MV-4-11 (cell line): ENCODE measurements at places on chromosomes 6 and 20.

- no peak for DNase-seq
Observed at GRCh38 chr20:19603376-19603750, 154.7 kb upstream of the RIN2 start.

DNA sequence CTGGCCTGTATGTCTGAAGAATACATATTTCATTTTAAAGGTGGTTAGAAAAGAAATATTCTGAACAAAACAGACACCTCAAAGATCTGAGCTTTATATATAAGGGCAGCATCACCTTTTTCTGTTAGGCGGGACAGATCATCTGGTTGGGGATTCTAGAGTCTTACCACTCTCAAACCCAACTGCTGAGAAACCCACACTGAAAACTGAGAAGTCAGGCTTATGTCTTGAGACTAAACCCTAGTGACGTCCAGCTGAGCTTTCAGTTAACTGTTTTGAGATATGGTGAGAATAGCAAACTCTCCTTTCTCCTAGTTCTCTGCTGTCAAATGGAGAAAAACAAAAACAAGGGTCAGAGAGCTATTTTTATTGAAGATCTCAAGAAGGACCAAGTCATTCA, 63.7 kb upstream of the CCN6 start:
- no peak for DNase-seq

- no peak for DNase-seq
Observed at GRCh38 chr6:9332241-9332780, 897.0 kb upstream of the SLC35B3 start.

DNA sequence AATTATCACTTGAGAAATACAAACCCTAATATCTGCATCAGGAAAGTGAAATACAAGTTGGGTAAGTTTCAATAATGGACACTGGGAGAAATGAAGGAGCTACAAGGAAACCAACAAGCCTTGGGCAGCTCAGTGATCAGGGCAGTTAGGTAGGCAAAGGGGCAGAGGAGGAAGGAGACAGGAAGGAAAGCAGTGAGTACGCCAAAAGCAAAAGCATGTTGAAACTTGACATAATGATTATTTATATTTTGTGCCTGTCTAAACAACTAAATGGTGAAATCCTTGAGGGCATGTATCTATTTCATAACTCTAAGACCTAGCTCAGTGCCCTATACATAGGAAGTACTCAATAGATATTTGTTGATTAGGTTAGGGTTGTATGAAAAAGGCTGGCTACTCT, 23.3 kb downstream of the PXT1 start:
- DNase-seq: peak; percentile 25

- DNase-seq: no peak
Observed at GRCh38 chr20:53655625-53656292, 62.1 kb upstream of the ZNF217 start.

DNA sequence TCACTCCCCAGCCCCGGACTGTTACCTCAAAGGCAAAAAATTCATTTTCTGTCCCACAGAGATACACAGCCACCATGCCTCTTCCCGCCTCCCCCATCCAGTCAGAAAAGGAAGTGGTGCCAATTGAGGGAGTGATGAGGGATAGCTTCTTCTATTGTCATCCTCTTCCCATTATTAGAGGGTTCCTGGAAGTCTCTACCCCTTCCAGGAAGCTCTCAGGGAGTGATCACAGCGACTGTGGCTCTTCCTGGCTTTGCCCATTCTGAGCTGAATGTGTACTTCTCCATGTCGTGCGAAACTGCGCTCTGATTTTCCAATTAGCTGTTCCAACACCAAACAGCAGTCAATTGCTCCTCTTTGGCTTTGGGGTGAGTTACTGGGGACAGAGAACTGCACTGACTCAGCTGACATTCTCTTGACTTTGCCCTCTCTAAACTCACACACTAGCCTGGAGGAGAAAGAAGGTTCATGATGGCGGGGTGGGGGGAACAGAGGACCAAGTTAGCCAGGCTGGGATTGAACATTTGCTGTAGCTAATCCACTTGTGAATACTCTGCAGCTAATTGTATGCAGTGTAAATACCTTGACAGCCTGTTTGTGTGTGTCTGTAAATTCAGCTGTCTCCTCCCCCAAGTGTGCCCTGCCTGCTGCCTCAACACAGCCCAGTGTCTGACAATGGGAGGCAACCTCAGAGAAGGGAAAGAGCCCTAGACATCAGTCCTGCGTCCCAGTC, 2.4 kb upstream of the MDGA1 start:
- peak; percentile 24 for DNase-seq

DNA sequence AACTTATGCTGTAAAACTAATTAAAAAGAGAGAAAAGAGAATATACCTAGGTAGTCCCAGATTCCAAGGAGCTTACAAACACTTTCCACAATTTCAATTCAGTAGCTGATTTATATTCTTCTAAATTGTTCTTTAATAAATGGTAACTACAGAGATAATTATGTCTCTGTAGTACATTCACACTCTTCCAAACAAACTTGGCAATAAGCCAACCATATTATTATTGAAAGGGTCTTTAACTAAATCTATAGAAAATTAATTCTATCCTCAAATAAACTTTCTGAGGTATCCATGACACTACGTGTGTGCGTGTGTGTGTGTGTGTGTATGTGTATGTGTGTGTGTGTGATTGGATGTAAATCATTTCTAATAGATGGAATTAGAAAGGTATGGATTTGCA, 217.4 kb upstream of the EYS start:
- DNase-seq: no peak

DNA sequence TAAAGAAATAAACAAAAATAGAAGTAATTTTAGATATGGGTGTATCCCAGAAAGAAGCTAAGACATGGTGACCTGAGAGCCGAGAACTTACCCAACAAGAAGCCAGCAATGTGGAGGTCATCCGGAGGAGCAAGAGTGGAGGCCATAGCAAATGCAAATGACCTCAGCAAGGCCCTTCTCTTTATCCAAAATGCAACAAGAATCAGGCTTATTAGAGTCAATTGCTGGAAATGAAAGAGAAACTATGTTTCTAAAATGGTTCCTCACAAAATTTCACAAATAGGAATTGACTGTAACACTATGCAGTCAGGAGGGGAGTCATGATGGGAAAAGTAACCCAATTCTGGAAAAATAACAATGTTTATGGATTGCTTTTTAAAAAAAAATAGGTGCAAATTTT, 90.4 kb downstream of the TNFAIP3 start:
- DNase-seq: peak; percentile 15

DNA sequence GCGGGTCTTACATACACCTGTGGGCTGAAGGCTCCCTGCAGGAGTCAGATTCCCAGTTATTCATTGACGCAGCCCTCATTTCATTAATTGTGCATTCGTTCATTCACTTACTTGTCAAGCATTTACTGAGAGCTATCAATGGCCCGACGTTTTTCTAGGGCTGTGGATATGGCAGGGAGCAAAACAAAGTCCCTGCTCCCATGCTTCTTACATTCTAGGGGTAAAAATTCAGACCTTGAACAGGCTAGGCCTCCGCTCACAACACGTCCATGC, 369 bp upstream of the NSFL1C start:
- DNase-seq: no peak

DNA sequence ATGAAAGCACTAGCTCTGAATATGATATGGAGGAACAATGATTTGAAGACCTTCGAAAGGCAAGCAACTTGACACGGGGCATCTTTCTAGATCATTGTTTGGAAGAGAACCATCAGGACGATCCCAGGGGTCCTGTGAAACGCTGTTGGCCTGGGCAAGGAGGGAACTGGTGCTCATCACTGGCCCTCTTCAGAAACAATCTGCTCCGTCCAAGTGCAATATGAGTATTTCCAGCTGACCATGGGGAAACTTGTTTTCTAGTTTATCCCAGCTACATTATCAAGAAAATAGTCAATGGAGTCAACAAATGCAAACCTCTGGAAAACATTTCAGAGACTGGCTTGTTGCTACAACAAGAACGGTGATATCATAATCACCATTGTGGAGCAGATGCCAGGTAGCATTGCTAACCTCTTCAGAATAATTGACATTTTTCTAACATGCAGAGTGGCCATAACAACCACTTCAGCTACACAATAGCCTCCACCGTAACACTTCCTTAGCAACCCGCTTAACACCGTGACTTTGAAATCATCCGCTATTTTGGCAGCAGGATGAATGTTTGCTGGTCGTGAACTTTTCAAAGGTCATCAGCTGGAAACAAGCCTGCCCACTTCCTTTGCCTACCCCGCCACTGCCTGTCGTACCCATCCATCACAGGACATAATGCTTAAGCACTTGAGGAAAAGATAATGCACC, 112.0 kb upstream of the PDE10A start:
- peak; percentile 83 for DNase-seq

GRCh38 chr6:9412951-9413559, 977.7 kb upstream of the SLC35B3 start:
- peak; percentile 24 for DNase-seq

- peak; percentile 52 for DNase-seq
Observed at GRCh38 chr6:92777146-92777740, 642.1 kb downstream of the EPHA7 start.

GRCh38 chr20:38791291-38791690, 14.2 kb upstream of the PPP1R16B start:
- no peak for DNase-seq

GRCh38 chr6:160015778-160016684, 47.1 kb downstream of the IGF2R start:
- DNase-seq: peak; percentile 61

DNA sequence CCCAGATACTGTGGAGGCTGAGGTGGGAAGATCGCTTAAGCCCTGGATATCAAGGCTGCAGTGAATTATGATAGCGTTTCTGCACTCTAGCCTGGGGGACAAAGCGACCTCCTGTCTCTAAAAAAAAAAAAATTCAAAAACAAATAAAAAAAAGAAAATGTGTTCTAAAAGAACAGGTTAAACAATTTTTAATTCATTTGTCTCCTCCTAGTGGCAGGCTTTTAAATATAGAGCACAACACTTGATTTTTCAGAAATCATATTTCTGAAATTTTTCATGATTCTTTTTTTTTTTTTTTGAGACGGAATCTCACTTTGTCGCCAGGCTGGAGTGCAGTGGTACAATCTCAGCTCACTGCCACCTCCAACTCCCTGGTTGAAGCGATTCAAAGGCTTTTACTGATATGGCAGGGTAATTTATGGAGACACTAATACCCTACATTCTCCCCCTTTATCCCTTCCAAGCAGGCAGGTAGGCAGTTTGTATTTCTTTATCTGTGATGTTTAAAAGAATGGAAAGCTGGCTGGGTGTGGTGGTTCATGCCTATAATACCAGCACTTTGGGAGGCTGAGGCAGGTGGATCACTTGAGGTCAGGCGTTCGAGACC, 8.7 kb upstream of the GTF3C6 start:
- DNase-seq: peak; percentile 49

GRCh38 chr6:154056536-154056935, 17.5 kb downstream of the OPRM1 start:
- DNase-seq: no peak

DNA sequence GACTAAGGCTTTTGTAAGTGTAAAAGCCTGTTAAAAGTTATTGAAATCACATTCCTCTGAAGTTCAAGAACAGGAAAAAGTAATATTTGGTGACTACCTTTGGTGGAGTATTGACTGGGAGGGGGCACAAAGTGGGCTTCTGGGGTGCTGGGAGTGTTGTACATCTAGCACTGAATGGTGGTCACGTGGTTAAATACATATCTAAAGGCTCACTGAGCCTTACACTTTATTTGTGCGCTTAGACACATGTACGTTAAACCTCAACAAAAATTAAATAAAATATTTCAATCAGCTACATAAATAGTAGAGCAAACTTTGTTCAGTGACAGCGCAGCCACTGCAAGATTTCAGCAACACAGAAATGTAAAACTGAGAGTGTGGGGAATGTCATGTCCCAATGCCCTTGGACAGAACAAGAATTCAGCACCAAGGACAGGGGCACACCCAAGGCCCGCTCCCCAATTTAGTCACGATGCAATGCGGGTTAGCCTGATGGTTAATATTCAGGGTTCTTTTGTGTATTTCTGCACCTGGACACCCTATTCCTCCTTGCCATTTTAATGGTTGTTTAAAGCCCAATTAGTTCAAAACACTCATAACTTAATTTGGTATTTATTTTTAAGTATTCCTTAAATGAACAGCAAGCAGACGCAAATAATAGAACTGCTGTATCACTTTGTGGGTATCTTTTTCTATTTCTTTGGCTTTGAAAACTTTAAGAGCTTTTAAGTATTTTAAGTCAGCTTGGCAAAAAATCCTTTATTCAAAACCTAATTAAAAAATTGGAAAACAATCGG, 37.4 kb downstream of the ANGPT4 start:
- peak; percentile 11 for DNase-seq

GRCh38 chr6:167475947-167476346, 151.1 kb downstream of the TTLL2 start:
- DNase-seq: no peak

DNA sequence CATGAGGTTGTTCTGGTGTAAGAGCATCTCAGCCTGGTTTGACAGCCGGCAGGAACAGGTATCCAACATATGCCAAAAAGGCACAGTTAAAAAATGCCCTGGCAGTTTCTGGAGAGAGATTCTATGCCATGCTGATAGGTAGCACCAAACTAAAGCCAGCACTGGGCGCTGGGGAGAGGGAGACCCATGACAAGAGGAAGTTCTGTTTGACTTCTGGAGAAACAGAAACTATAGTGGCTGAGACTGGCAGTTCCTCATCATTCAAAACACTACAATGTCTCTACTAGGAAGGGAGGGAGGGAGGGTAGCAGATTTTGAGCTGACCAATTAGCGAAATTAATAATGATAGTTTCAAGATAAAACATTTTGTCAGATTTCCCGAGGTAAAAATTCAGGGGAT, 174.1 kb downstream of the ADAT2 start:
- DNase-seq: peak; percentile 66

DNA sequence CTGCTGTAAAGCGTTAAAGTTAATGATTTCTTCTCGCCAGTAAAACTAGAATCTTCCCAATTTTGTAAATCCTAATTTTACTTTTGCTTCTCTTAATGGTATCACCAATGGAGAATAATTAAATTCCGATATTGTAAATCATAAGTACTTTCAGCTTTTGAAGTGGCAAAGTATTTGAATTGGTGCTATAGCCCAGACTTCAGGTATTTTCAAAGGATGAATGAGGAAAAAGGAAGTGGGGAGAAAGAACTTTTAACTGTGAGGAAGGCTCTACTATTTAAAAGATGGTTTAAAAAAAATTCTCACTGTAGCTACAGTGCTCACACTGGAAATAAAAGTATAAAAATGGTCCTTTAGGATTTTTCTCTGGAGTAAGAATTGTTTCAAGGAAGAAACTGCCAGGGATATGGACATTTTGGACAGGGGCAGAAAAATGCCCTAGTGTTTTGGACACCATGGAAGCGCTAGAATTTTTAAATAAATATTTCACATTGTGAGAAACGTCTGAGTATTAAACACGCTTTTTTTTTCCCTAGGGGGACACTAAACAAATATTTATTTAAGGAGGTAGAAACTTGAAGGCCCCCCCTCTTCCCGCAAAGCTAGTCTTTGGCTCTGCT, 1.3 kb upstream of the TAB2 start:
- no peak for DNase-seq

DNA sequence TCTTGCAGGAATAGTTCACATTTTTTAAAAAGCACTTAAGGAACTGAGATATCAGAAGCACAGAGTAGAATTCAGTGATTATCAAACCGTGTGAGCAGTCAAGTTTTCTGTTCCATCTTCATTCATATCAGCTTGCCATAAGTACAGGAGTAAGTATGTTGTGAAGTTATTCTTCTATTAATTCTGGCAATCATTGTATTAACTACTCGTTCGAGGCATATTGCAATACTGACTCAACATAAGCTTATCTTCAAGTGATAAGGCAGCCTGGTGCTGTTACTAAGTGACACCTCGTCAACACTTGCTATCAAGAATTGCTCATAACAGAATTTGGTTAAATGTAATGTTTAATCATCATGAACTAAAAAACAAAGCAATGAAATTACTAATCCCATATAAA, 75.7 kb upstream of the SNX9 start:
- DNase-seq: no peak
